Stimulated activated CD4-positive, alpha-beta T cell treated with anti-CD3 and anti-CD28 coated beads, Interleukin-2, amount 100 ng/mL, for 24 hours (primary cell): ENCODE measurements at places on chromosomes 2 and 18.

GRCh38 chr18:13892098-13892497 lies 23.2 kb downstream of the MC2R start:
- no peak for DNase-seq

- DNase-seq, result no peak
Measured at GRCh38 chr2:238476258-238476657, 49.5 kb downstream of the ASB1 start.

DNA sequence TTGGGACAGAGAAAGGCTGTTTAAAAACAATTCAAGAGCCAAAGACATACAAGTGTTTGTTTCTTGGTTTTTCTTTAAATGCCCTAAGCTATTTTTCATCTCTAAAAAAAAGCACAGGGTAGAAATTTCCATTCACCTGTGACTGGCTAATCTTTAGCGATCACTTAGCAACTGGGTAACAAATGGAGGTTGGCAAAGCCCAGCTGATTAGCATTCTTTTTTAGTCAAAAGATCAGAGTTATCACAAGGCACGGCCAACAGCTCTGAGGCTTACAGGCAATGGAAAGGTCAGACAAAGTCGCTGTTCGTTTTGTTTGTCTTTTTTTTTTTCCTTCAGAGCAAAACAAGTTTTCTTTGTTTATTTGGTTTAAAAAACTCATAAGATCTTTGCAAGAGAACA lies 29.0 kb upstream of the TTR start:
- no peak for DNase-seq

DNA sequence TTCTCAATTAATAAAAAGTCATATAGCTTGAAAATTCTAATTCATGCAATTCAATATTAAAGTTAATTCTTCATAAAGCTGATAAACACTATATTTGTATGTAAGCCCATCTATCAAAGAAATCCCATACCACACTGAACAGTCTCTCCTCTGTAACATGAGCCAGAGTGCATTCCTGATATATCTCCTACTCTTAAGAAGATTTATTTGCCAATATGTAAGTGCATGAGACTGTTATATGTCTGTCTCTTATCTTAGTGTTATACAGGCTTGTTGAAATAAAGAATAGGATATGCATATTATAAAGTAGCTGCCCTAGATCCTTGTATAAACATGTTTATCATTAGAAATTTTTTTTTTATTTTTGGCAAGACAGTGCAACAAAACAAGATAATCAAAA lies 40.4 kb upstream of the TTC32 start:
- no peak for DNase-seq

DNA sequence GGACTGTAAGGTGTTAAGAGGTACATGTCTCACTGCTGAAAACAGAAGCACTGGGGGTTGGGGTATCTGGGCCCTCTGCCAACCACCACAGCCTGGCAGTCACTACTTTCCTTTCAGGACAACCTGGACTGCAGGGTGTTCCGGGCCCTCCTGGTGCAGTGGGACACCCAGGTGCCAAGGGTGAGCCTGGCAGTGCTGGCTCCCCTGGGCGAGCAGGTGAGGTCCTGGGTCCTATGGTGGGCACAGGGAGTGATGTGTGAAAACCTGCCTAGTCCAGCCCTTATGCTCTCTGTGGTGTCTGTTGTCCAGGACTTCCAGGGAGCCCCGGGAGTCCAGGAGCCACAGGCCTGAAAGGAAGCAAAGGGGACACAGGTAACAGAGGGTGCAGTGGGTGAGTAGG lies 40.0 kb downstream of the MARCO start:
- no peak for DNase-seq

DNA sequence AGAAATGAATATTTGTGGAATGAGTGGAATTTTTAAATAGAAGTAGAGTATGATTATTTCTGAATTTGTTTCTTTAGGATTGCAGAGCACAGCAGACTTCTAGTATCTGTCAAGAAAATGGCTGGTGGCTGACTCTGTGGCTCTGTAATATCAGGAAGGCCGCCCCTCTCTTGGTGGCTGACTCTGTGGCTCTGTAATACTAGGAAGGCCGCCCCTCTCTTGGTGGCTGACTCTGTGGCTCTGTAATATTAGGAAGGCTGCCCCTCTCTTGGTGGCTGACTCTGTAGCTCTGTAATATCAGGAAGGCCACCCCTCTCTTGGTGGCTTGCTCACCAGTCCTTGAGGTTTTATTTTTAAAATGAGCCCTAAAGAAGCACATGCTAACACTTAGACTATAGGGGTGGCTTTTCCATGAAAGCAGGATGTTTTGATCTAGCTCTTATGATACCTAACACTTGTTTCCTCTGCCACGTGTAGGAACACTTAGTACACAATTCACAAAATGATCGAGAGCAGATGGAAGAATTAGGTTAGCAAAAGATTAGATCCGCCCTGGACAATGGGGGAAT lies 85.1 kb upstream of the TTC39C start:
- DNase-seq, result no peak

- DNase-seq, result no peak
Measured at GRCh38 chr2:10892796-10893350, 18.9 kb upstream of the KCNF1 start.

- no peak for DNase-seq
Measured at GRCh38 chr2:54767921-54768320, 44.5 kb downstream of the EML6 start.

DNA sequence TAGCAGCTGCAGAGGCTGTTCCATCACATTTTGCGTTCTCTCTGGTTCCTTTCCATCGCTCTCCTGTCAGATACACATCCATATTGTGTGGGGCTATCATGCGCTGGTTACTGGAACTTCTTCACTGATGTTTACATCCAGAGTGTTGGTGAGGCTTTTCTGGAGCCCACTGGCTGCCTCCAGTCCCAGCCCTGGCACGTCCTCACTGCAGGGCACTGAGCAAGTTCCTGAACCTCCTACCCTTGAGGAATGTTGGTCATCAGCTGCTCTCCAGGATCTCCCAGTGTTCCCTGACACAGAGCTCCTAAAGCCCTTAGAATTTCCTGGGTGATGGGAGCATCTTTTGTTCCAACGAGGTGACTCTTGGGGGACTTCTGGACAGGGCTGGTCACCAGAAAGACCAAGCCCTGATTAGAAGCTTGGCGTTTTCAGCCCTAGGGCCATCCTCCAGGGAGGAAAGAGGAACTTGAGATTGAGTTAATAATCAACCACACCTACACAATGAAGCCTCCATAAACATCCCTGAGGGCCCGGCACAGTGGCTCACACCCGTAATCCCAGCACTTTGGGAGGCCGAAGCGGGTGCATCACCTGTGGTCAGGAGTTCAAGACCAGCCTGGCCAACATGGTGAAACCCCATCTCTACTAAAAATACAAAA lies 81.3 kb downstream of the TFCP2L1 start:
- no peak for DNase-seq

DNA sequence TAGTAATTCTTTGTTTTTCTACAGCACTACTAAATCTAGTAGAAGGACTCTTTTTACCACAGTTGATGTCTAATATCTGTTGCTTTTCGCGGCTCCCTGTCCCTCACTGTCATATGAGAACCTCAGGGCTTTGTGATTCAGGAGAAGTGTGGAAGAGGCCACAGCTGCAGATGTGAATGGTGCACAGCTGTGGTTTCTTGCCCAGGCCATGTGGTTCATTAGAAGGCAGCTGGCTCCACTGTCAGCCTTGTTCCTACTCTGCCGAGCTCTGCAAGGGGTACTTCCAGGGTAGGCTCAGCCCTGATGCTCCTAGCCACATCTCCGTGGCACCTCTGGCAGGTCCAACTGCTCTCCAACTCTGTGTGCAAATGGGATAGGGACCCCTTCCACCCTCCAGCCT lies 83.9 kb downstream of the APOB start:
- DNase-seq, result no peak

GRCh38 chr18:44227501-44227900 lies 453.2 kb upstream of the SETBP1 start:
- no peak for DNase-seq

DNA sequence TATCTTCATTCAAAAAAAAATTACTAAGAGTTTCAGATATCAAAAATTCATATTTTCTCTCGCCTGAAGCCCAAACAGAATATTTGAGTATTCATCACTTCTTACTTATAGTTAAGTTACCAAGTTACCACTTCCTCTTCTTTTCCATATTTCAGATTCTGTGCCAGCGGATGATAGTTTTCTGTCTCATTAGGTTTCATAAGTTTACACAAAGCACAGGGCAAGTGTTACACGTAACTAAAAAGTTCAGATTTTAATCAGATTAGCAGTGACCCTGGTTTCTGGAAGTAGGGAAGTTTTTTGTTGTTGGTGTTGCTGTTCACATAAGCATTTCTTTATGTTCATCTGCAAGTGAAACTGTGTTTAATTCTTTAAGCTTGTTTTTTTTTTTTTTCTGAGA lies 10.2 kb downstream of the AFTPH start:
- DNase-seq, result no peak

DNA sequence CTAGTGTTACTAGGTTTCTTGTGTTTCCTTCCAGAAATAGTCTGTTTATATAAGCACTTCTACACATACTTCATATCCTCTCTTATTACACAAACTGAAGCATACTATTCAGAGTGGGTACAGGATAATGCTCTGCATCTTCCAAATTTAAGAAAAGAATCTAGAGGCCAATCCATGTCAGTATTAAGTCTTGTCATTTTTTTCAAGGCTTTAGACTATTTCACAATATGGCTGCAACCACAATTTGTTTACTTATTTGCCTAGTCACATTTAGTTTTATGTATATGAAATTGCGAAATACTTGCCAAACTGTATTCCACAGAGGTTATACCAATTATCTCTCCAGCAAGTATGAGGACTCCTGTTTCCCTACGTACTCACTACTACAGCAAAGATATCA lies 27.9 kb downstream of the IWS1 start:
- no peak for DNase-seq

- no peak for DNase-seq
Measured at GRCh38 chr18:35289293-35289692, 736 bp downstream of the ZSCAN30 start.

- DNase-seq, result no peak
Measured at GRCh38 chr2:160568856-160569255, 75.2 kb upstream of the RBMS1 start.

DNA sequence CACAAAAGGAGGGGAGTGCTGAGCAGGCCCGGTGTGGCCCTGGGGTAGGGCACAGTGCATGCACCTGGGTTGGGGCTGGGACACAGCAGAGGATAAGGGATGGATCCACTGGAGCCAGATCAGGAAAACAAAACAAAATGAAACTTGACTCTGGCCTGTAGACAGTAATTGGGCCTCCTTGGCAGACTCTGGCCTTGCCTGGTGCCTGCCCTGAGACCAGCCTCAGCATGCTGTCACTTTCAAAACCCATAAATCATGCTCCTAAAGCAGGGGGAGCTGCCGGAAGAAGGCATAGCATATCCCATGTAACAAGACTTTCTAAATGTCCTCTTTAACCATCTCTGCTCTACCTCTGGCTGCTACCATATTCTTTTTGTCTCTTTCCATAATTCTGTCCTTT lies 61.1 kb upstream of the IGFBP5 start:
- no peak for DNase-seq

DNA sequence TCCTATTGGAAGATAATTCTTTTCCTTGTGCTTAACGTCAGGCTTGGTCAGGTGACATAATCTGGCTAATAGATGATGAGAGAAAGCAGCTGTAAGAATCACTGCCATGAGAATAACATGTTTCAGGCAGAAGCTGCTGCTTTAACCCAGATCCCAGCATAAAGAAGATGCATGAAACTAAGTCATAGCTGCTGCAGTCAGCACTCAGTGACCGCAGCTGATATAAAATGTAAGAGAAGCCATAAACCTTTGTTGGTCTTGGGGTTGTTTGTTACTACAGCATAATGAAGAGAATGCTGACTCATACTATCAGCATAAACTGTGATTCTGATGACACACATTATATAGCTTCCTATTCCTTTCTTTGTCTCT lies 274.3 kb upstream of the TRIB2 start:
- no peak for DNase-seq

GRCh38 chr2:197615016-197615652 lies 60.3 kb downstream of the RFTN2 start:
- DNase-seq, result no peak

- no peak for DNase-seq
Measured at GRCh38 chr18:60982928-60983327, 350.3 kb upstream of the CDH20 start.

DNA sequence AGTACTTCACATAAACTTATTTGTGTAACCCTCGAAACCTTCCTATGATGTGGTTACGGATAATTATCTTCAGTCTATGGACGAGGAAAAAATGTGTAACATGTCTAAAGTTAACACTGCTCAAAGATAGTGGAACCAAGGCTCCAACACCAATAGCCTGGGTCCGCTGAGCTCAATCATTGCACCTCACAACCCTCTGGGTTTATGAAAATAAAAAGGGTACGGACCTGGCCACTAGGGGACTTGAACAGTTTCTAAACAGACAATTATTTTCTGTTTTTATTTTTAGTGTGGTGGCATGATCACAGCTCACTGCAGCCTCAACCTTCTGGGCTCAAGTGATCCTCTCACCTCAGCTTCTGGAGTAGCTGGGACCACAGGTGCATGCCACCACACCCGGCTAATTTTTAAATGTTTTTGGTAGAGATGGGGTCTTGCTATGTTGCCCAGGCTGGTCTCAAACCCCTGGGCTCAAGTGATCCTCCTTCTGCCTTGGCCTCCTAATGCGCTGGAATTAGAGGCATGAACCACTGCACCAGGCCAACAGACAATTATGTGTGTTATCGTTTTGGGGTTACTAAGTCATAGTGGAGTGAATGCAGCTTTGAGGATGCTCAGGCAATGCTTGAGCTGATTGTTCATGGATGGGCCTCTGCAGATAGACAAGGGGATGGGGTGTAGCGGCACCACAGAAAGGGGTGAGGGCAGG lies 10.1 kb downstream of the CASP8 start:
- no peak for DNase-seq

DNA sequence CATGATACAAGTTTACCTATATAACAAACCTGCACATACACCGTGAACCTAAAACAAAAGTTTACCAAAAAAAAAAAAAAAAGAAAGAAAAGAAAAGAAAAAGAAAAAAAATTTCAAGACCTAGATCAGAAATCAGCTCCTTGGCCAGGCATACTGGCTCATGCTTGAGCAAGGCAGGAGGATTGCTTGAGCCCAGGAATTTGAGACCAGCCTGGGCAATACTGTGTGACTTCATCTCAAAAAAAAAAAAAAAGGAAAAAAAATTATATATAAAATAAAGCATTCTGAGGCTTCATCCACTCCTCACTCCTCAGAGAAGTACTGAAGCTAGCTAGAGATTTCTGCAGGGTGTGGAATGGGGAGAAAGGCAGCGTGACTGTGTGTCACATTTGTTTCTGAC lies 11.8 kb upstream of the PROC start:
- no peak for DNase-seq

DNA sequence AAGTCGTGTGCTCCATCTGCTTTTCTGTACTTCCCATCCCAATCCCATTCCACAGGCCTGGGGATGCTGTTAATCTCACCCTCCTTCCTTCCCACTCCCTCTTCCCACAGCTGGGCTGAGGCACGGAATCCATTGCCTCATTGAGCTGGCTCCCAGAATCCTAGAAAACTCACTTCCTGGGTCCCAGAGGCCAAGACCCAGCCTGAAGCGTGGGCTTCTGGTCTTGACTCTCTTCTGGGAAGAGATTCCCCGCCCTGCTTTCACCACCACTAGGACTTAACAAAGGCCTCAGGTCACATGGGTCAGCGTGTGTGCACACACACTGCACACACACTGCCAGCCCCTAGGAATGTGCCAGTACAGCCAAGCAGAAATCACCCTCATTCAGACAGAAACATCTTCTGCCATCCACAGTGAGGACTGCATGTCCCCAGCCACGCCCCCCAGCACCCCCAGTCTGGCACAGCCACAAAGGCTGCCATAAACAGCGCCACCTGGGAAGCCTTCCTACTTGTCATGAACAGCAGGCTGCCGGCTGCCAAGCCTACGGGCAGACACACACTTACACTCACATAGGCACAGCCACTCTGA lies 165.8 kb downstream of the TNS1 start:
- no peak for DNase-seq

- DNase-seq, result no peak
Measured at GRCh38 chr18:69574401-69574800, 173.7 kb downstream of the DOK6 start.
